Muscle of arm (tissue), 14 donors: ENCODE measurements at places on chromosomes 6 and 20. TPM values are rescaled to one million over a fixed set of nuclear protein-coding genes. Genes with fewer than 3 reads are reported as not detected.

Gene RAB32
- polyA plus RNA-seq = 13.0 TPM

Gene SEMG1
- polyA plus RNA-seq = not detected

Gene RUNX2
- 1.3 TPM for polyA plus RNA-seq

Gene PI16
- 15.4 TPM for polyA plus RNA-seq

Gene ZNF831
- 0.46 TPM for polyA plus RNA-seq

Gene SLC26A8
- polyA plus RNA-seq = 0.15 TPM

Gene GABRR2
- polyA plus RNA-seq = 1.5 TPM

Gene CD40
- polyA plus RNA-seq = 8.0 TPM

Gene HLA-A
- 109 TPM for polyA plus RNA-seq

Gene STK35
- polyA plus RNA-seq = 14.3 TPM

Gene DEFB124
- polyA plus RNA-seq = not detected

Gene STX11
- polyA plus RNA-seq = 1.8 TPM

Gene HCK
- 2.9 TPM for polyA plus RNA-seq

Gene SLC17A1
- not detected for polyA plus RNA-seq

Gene VARS1
- polyA plus RNA-seq = 38.6 TPM

DNA sequence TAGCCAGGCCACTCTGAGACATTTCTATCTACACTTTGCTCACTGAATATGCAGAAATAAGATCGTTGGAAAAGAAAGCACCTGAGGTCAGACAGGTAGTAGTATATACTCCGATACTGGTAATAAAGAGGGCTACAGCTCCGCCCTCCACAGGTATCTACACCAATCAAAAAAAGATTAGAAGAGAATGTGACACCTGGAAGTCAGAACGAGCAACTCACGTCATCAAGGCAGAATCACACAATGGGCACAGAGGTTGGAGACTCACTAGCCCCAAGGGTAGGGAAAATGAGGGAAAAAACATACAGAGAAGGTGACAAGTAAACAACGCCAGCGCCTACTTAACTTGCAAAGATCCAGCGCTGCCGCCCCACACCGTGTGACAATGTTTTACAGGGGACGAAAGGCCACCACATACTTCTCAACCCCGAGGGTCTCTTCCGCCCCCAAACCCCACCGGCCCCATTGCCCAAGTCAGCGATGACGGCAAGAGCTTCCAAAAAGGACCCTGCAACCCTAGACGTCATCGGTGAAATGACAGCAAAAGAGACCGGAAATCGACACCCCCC, 653 bp downstream of the LMBRD1 start:
- no peak for DNase-seq

DNA sequence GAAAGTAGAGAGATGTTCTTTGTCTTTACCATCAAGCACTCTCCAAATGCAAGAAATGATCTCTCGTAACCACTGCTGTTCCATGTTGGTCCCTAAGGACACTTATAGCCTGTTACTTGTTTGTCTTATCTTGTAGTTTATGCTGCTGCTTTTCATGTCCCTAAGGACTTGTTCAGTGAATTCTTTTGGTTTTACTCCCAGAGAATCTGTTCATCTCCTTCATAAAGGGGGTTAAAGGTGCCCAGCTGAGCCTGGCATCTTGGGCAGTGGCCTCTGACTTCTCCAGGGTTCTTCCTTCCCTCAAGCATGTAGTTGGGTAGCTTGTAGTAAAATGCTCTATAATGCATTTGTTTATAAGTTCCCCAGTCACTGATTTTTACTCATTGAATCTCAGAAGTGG, 864 bp upstream of the PKIG start:
- no peak for DNase-seq

DNA sequence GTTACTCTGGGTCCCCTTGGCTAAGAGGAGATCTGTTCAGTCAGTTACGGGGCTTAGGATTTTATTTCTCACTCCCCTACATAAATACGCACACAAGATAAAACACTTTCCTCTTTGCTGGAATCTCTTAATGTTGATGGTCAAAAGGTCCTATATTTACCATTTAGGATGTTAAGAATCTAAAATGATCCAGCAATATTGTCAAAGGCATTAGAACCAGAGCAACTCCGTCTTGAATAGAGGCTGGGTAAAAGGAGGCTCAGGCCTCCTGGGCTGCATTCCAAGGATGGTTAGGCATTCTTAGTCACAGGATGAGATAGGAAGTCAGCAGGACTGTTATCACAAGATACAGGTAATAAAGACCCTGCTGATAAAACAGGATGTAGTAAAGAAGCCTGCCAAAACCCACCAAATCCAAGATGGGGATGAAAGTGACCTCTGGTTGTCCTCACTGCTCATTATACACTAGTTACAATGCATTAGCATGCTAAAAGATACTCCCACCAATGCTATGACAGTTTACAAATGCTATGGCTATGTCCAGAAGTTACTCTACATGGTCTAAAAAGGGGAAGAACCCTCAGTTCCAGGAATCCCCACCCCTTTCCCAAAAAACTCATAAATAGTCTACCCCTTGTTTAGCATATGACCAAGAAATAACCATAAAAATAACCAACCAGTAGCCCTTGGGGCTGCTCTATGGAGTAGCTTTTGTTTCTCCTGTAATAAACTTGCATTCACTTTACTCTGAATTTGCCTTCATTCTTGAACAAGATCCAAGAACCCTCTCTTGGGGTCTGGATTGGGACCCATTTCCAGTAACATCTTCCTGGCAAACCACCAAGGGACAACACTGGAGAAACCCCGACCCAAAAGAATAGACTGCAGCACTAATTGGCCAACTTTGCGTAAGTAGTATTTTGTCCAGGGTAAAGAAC, 107.5 kb downstream of the DTNBP1 start:
- no peak for DNase-seq

- peak; percentile 38 for DNase-seq
Observed at GRCh38 chr6:149965194-149966020, 1.7 kb downstream of the ULBP1 start.

GRCh38 chr6:23630726-23631635, 495.0 kb upstream of the NRSN1 start:
- DNase-seq = no peak

DNA sequence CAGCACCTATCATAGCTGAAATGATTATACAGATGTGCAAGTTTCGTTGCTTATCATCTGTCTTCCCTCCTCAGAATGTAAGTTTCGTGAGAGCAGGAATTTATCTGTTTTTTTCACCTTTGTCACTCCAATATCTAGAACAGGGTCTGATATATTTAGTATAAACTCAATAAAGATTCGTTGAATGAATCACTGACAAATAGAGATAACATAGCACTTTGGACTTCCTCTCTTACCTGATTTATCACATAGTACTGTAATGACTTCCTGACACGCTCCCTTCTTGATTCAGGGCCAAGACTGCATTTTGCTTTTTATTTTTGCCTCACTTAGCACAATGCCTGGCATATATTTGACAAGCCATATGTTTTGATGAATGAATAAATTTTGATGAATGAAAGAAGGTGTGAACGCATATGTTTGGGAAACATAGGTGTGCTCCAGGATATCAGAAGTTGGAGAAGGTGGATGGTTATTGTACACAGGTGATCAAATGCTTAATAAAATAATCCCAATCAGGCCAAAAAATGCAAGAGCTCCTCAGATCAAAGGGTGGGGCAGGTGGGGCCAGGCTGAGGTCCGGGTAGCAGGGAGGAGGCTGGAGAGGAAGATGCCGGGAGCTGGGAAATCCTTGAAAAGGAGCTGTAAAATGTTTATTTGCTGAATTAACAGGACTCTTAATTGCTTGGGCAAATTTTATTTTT, 33.0 kb downstream of the PIM1 start:
- DNase-seq = no peak

DNA sequence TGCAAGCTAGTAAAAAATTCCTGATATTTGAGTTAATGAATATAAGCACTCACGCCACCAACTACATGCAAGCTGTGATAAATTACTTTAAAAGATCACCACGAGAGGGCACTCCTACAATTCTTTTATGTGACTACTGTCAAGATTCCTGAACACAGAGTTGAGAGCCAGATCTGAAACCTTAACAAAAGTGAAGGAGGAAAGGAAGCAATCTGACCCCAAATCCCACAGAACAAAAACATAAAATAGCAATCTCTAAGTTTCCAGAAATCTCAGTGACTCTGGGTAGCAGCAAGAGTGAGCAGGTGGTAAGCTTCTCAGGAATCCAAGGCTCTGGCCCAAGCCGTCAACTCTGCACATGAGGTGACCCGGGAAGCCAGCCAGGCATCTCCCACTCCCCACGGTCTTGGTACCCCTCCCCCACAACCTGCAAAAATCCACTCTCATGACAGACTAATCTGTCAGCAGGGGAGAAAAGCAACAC, 55.1 kb downstream of the STAU1 start:
- peak; percentile 73 for DNase-seq

- DNase-seq = no peak
Observed at GRCh38 chr20:44572551-44573500, 9.6 kb upstream of the PKIG start.

DNA sequence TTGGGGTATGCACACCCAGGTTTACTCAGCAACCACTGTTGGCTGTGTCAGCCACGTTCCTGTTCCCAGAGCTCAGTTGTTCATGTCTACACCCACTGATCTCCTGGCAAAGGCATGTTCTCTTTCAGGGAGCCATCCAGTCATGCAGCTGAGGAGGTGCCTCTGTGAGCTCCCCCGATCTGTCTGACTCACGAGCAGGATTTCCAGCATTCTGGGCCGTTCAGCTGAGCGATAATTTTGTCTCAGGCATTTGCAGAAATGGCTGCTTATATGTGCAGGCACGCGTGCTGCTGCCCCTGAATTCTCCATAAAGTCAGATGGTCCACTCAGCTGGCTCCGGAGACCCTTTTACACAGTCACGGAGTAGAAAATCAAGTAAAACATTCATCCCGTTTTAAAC, 78.4 kb upstream of the IYD start:
- DNase-seq = no peak

- no peak for DNase-seq
Observed at GRCh38 chr6:53892707-53893106, 97.9 kb downstream of the LRRC1 start.

GRCh38 chr6:20900389-20901160, 366.3 kb downstream of the CDKAL1 start:
- no peak for DNase-seq

GRCh38 chr6:37207903-37208456, 38.0 kb downstream of the PIM1 start:
- peak; percentile 35 for DNase-seq

GRCh38 chr6:130674604-130675003, 152.6 kb upstream of the SMLR1 start:
- no peak for DNase-seq

DNA sequence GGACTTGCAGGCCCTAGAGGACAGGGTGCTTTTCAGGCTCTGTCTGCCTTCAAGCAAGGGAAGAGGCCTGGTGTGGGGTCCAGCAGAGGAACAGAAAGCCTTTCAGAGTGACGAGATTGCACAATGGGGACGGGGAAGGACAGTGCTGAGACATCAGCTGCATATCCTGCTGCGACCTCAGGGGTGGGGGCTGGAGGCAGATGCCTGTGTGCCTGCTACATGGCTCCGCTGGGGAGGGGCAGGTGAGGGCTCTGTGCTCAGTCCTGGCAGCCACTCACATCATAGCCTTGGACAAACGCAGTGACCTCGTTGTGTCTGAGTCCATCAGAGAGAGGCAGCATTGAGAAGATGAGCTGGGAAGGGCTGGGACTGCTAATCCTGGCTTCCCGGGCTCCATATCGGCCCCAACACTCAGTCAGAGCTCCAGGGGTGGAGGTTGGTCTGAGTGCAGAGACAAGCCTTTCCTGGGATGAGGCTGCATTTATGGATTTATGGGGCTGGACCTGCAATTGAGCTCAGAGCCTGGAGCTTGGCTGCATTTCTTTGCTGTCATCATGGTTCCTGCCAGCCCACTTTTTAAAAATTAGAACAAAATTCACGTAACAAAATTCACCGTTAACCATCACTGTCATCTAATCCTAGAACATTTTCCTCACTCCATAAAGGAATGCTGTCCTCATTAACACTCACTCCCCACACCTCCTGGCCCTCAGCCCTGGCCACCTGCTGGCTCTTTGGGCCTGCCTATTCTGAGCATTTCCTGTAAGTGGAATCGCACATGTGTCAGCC, 196.9 kb upstream of the SLC24A3 start:
- peak; percentile 15 for DNase-seq

DNA sequence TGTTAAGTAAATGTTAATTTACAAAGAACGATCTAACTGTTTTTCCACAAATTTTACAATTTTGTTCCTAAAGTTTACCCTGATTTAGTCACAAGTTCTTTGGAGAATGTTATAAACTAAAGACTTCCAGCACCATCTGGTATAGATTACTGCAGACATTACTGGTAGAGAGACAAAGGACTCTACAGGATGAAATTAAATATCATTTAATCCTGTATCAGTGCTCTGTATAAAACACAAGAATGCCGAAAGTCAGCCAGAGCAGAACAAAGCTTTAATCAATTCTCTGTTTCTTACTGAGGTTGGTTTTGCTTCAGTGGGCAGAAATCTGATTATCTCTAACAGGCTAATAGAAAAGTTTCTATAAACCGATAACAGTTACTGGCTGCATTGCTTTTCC, 763.6 kb downstream of the TENT5A start:
- DNase-seq = peak; percentile 44

- no peak for DNase-seq
Observed at GRCh38 chr20:33493076-33493766, 3.3 kb downstream of the CBFA2T2 start.
